Activated CD4-positive, CD25-positive, alpha-beta regulatory T cell treated with anti-CD3 and anti-CD28 coated beads, Interleukin-2, amount 50 U/mL, for 16 hours (primary cell): ENCODE measurements at places on chromosomes 1 and 21.
A peak's percentile ranks its signal among the peaks of the same experiment; 100 is the strongest.

DNA sequence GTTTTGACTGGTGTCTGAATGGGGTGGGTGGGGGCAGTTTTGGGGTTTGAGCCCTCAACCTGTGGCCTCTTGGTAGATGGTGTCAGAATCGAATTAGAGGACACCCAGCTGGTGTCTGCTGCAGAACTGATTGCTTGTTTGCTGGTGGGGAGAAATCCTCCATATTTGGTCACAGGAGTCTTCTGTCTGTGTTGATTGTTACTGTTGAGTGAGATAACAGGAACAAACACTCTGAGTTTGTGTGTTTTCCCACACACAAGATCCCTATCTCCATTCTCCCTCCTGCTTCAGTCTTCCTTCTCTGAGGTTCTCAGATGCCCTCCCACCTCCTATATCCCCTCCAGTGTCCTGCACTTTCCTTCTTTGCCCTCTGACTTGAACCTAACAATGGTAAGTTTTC lies 19.1 kb upstream of the CGN start:
- no peak for DNase-seq

- DNase-seq: no peak
Measured at GRCh38 chr1:53410100-53410541, 49.1 kb upstream of the DMRTB1 start.

GRCh38 chr1:158686111-158687009 lies at the start of gene SPTA1:
Gene SPTA1, minus strand, starts transcription at chr1:158686715. Its CDS starts 198 bp downstream, at chr1:158686517.
- no peak for DNase-seq

- DNase-seq: no peak
Measured at GRCh38 chr1:202662081-202662480, 48.2 kb downstream of the SYT2 start.

DNA sequence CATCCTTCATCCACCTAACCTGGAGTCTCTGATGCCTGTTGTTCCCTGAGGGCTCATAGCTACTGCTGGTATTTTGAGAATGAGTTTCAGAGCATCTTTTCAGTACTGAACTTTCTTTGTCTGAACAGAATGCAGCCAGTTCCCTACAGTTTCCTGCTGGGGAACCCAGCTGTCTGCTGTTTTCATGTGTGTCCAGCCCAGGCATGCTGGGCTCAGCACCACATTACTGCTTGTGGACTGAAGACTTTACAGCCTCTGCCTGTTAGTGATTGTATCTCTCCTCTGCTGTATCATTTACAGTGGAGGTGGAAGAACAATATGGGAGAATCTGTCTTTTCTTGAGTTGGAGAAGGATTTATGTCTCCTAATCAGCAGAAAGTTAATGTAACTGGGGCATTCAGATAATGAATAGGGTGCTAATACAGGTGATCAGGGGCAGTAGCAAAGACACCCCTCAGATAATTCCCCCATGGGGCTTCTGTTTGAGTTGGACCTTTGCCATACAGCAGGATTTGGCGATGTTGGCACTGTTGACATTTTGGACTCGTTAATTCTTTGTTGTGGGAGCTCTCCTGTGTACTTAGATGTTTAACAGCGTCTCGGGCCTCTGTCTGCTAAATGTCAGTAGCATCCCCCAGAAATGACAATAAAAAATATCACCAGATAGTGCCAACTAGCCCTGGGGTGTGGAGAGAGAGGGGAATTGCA lies 207.7 kb downstream of the HHAT start:
- DNase-seq: no peak

DNA sequence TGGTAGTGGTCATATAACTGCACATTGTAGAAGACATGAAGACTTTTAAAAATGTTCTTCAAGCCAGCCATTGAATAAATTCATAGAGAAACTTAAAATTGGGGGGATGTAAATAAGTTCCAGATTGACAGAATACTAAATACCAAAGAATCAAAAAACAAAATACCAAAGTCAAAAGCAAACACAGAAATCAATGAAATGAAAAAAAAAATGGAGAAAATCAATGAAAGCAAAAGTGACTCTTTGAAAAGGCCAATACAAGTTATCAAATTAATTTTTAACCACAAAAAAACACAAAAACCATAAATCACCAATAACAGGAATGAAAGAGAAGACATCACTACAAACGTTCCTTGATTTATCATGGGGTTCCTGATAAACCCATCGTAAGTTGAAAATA lies 25.6 kb downstream of the LPGAT1 start:
- no peak for DNase-seq

DNA sequence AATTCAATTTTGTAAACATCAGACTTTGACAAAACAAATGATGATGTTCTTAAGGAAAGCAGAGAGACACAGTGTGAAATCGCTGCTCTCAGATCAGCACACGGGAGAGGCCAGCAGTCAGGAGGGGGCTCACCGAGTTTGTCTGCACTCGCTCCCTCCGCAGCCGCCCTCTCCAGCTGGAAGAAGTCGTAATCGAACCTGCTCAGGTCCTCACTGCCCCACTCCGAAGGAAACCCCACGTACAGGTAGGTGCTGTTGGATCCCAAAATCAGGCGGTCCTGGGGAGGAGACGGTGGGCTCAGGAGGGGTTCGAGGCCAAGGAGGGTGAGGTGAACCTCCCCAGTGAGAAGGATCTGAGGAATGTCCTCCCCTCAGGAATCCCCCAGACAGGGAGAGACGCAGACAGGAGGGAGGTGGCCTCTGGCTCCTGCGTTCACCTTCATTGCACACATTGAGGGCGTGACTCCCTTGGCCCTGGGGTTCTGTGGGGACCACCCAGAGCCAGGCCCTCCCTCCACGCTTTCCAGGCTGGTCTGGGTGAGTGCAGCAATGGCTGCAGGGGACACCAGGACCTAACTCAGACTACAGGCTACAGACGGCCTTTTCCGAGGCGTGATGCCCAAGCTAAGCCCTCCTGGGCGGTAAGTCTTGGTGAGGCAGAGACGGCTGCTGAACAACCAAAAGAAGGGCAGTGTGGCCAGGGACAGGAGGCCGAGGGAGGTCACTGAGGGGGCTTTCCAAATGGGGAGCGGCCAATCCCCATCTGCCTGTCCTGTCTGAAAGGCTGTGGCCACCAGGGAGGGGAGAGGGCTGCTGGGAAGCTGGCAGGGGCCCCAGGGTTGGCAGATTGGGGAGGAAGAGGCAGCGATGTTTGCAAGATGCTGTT lies 65.5 kb downstream of the SCCPDH start:
- DNase-seq: no peak

GRCh38 chr1:244852694-244853093 lies 11.6 kb downstream of the HNRNPU start:
- DNase-seq: no peak

DNA sequence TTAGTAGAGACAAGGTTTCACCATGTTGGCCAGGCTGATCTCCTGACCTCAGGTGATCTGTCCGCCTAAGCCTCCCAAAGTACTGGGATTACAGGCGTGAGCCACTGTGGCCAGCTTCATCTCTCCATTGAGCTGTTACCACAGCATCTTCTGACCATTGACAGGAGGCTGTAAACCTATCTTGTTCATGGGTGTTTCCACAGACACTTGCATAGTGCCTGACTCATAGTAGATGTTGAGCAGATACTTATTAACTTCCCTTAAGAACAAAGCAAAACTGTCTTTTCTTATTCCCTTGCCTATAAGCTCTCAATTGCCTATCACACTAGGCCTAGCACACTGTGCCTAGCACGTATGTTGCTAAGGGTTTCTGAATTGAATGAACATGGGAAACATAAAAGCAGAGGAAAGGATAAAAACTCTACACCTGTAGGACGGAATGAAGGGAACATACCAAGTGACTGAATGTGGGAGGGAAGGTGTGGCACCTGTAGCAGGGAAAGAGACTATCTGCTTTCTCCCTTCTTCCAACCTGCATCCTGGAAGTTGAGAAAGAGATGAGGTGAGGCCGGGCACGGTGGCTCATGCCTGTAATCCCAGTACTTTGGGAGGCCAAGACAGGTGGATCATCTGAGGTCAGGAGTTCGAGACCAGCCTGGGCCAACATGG lies 1.2 kb upstream of the C1orf54 start:
- no peak for DNase-seq

DNA sequence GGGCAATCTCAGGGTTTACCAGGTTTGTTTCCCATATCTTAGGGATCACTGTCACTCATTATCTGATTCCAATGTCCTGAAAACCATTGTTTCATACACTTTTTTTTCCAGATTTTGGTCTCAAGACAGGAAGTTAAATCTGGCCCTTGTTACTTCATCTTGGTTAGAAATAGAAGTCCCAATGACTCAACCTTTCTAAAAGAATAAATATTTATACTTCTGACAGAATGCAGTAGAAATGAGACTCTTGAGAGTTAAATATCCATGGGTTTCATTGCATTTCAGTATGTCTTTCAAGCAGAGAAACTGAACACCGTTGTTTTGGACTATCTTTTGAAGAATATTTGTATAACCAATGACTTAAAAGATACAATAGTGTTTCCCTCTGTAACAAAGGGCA lies 19.8 kb upstream of the VCAM1 start:
- no peak for DNase-seq

GRCh38 chr1:55359611-55360010 lies 144.4 kb upstream of the USP24 start:
- DNase-seq: no peak

DNA sequence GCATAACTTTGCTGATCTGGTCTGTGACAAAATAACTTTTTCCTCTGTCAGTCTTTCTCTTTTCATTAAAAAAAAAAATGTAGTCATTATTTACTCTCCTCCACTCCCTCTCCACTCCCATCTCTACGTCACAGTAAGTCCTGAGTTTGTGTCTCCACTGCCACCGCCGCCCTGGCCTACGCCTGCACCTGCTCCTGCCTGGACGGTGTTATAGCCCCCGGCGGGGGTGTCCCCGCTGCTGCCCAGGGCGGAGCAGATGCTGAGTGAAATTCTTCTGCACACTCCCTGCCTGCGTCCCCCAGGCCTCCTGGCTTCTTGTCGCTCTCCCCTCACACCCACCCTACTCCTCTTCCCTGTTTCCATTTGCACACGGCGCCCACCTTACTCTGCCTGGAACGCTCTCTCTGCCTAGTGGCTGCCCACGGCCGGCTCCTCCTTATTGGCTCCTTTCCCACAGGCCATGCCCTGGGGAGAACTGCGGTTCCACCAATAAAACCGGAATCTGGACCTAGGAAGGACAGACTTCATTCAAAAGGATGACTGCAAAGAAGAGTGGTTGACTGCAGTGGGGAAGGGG lies 55.2 kb upstream of the C1orf174 start:
- DNase-seq: no peak

DNA sequence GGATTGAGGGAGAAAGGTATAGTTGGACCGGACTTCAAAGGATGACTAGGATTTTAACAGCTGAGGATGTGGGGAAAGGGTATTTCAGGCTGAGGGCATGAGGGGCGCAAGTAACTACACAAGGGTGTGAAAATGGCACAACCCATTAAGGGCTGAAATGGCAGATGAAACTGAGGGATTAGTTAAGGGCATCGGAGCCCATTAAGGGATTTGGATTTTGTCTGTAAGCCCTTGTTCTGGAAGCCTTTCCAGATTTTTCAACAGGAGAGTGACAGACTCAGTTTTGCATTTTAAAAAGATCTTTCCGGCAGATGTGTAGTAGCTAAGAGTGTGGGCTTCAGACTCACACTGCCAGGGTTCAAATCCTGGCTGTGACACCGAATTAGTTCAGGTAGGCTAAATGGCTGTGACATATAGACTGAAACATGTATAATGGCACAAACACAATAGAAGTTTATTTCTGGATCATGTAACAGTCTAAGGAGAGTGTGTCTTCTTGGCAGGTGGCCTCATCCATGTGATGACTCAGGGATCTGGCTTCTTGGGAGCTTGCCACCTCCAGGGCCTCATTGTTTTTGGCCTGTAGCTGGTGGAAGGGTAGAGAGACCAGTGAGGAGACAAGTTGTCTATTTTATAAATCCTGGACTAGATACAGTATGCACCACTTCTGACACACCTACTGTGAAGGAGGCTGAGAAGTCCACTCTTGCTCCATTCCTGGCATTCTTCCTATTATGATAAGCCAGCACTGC lies 49.6 kb downstream of the UBE2T start:
- DNase-seq: no peak

- no peak for DNase-seq
Measured at GRCh38 chr1:91506071-91506470, 5.4 kb downstream of the CDC7 start.

DNA sequence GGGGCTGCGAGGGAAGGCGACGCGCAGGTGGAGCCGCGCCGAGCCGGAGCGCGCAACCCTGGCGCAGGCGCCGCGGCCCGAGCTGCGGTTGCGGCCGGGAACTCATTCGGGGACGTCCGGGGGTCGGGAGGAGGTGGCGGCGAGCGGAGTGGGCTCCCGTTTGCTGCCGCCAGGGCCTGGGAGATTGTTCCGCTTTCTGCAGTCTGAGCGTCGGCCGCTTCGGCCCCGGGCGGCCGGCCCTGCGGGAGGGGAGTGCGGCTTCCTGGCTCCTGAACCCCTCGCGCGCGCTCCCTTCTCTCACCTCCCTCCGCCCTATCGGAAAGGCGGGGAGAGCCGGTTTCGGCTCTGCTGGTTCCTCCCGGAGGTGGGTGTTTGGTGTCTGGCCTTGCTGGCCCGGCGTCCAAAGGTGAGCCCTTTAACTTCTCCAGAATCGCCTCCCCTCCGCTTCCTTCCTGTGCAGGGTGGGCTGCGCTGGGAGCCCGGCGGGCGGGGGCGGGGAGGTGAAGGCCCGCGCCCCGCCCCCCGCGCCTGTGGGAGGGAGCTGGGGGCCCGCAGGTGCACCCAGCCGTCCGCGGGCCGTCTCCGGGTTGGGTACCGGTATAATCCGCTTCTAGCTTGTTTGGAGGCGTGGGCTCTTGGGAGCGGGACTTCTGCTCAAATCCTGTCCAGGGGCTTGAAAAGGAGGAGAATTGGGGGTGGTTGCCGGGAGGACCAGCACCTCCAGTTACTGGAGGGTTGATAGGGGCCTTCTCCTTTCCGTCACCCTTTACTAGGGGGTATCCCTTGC lies 683 bp downstream of the LRRC8D start:
- peak; percentile 7 for DNase-seq

GRCh38 chr1:241401156-241401555 lies 44.2 kb upstream of the RGS7 start:
- DNase-seq: no peak

DNA sequence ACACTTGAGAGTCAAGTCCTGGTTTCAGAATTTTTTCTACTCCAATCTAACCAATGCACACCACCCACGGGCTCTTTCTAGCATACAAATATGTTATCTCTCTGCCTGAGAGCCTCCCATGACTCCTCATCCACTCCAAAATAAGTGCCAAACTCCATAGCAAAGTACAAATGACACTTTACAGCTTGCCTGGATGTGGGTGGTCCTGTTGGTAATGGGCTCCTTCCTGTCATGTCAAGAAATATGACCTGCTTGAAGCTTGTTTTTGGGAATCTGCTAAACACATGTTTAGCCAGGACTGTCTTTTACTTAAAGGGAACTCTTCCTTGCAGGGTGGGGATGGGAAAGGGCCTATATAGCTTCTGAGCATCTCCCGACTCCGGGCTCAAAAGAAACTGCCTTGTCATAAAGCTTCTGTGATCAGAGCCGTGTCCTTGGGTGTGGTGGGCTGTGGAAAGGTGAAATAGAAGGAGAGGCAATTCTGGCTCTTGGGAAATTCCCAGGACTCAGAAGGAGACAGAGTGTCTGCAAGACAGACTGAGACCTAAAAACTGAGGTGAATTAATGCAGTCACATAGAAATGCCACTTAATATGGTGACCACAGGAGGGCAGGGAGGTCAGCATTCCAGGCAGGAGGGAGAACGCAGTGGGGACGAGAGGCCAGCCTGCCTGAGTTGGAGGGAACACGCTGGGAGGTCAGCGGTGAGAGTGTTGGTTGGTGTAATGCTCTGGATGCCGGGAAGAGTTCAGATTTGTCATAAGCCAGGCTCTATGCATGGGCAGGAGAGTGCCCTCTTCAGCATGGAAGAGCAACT lies 6.1 kb upstream of the IGFN1 start:
- DNase-seq: no peak

- DNase-seq: no peak
Measured at GRCh38 chr1:35539824-35540261, 17.4 kb downstream of the KIAA0319L start.

- no peak for DNase-seq
Measured at GRCh38 chr1:18927654-18928272, 25.4 kb upstream of the ALDH4A1 start.
